ENCODE measurements at places on chromosomes 6 and 20.
A peak's percentile ranks its signal among the peaks of the same experiment; 100 is the strongest.

GRCh38 chr20:54227241-54227640 lies 19.4 kb downstream of the PFDN4 start:
- DNase-seq, result no peak

GRCh38 chr6:87152526-87152955 lies 2.8 kb upstream of the ZNF292 start:
- DNase-seq, result no peak

DNA sequence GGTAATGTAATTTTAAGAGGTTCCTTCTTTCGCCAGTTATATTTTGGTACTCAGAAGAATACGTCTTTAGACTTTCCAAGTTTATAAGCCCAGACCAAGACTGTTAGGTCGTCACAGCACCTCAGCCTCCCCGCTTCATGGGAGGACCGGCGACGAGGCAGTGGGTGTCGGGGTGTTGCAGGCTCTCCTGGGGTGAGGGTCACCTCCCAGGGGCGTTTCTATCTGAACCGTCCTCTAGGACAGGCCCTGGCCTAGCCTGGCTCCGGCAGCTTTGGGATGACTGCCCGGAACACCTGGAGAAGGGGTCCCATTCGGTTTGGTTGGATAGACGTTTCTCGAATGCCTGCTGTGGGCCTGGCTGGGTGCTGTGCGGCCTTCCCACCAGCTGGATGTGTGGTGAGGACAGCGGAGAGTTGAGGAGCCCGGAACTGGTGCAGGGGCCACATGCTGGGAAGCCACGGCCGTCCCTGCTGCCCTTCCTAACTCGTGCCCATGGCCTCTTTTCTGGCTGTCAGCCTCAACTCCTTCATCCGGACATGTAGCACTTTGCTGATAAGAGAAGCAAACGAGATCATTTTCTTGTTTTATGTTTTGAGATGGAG lies 1.1 kb downstream of the OSBPL2 start:
- DNase-seq, result no peak

DNA sequence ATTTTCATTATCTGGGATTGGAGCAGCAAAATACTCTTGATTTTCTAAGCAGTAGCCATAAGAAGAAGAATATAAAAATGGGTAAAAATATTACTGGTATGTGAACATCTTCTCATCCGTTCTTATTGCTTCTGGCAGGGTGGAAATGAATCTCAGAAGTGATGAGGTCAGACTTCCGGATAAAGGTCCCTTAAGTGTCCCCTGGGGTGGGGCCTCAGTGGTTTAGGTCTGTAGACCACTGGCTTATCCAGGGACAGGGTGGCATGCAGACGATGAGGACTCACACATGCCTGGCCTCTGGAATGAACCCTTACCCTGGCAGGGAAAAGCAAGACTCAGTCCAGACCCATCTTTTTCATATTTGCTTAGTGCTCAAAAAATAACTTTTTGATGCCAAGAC lies 143.3 kb downstream of the UST start:
- no peak for DNase-seq

- no peak for DNase-seq
Observed at GRCh38 chr6:167996424-167997199, 859 bp upstream of the KIF25 start.

DNA sequence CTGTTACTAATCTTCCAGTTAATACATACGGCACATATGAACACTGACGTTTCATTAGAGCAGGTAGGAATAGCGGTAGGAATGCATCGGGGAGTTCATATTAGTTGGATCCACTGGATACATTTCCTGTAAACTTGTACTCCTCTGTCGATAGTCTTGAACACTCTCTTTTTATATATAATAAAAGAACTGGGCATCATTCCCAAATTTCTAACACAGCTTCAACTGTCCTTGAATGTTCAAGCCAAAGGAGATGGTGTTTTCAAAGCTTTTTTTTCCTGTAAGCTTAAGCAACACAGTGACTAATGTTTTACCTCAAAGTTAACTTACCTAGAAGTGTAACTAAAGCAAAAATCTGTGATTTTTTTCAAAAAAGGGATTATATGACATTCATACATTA lies 195.3 kb downstream of the UTRN start:
- DNase-seq, result no peak

GRCh38 chr6:145112711-145113148 lies 622.6 kb downstream of the EPM2A start:
- DNase-seq, result no peak

DNA sequence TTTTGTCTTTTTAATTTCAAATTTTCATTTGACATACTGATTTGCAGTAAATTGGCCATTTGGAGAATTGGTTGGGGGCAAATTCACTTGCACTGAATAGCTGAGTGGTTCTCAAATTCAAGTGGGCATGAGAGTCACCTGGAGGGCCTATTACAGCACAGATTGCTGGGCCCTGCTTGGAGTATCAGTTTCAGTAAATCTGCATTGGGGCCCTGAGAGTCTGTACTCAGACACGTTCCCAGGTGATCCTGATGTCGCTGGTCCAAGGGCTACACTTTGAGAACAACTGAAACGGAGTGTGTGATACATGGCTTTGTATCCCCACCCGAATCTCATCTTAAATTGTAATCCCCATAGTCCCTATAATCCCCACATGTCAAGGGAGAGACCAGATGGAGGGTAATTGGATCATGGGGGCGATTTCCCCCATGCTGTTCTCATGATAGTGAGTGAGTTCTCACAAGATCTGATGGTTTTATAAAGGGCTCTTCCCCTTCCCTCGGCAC lies 115.9 kb downstream of the KLHL32 start:
- no peak for DNase-seq

DNA sequence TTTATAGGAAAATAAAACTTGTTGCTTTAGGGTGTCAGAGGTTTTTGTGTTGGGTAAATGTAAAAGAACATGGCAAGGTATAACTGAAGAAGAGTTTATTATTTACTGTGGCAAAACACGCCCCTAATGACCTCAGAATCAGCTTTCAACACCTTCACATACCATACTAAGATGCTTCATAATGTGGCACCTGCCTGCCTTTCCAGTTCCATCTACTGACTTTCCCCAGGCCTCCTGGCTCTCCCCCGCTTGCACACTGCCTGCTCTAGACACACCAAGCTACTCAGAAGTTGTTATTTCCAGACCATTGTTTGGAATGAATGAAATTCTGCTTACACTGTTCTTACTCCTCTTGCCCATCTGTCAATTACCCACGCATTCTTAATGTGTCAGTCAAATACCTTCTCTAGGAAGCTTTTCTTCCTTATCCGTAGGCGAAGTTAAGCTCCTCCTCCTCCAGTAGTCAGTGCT lies 1.8 kb downstream of the TIAM2 start:
- DNase-seq, result no peak

GRCh38 chr20:57211406-57211805 lies 55.0 kb downstream of the BMP7 start:
- DNase-seq, result no peak

DNA sequence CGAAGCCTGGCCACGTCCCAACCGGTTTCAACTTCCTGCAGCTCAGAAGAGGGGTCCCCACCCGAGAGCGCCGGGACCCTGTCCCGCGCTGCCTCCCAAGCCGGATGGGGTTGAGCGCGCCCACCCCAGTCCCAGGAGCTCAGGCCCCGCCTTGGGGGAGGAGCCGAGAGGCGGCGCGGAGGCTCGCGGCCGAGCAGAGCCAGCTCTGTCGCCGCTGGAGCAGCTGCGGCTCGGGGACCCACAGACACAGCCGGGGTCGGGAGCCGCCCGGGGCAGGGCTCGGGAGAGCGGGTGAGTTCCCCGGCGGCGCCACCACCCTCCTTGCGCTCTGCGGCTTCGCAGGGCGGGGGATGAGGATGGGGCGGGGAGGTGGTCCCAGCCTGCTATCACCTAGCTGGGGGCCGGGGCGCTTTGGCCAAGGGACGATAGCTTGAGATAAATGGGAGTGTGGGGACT lies at the start of gene PPP1R16B:
Gene PPP1R16B (plus strand): TSS at position 196 of the 456 bp plus-strand sequence. CDS start 30,229 bp downstream, outside the sequence.
- DNase-seq, result peak; percentile 85

GRCh38 chr6:152975204-152975915 lies 7.5 kb downstream of the FBXO5 start:
- DNase-seq, result no peak

- DNase-seq, result no peak
Observed at GRCh38 chr6:40285996-40286395, 301.2 kb downstream of the LRFN2 start.

- DNase-seq, result no peak
Observed at GRCh38 chr6:136658711-136659110, 108.5 kb upstream of the MAP7 start.

DNA sequence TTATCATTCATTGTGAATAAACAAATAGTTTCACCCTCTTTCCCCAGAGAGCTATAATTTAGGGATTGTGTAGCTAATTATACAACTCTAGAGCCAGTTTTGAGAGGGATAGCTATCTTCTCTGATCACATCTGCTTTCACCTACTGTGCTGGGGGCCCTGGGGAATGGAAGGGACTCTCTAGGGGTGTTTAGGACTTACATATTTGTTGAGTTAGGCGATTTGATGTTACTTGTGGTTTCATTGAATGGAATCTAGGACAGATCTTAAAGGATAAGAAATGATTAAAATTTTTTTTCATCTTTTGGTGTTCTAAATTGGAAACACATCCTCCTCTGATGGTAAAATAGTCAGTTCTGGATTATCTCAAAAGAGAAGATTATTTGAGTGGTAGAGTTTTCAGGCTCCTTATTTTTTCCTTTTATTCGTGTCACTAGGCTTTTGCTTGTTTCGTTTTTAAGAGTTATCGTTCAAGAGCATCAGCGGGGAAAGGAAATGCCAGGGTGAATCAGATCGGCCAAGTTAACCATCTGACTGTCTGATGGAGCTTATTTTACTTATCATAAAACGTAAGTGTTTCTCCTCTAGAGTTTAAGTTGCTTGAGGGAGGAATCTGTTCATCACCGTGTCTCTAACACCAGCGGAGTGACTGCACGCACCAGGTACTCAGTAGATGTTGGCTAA lies 236.7 kb downstream of the FARS2 start:
- DNase-seq, result no peak

GRCh38 chr6:106727480-106728149 lies 98.2 kb downstream of the QRSL1 start:
- DNase-seq, result no peak

DNA sequence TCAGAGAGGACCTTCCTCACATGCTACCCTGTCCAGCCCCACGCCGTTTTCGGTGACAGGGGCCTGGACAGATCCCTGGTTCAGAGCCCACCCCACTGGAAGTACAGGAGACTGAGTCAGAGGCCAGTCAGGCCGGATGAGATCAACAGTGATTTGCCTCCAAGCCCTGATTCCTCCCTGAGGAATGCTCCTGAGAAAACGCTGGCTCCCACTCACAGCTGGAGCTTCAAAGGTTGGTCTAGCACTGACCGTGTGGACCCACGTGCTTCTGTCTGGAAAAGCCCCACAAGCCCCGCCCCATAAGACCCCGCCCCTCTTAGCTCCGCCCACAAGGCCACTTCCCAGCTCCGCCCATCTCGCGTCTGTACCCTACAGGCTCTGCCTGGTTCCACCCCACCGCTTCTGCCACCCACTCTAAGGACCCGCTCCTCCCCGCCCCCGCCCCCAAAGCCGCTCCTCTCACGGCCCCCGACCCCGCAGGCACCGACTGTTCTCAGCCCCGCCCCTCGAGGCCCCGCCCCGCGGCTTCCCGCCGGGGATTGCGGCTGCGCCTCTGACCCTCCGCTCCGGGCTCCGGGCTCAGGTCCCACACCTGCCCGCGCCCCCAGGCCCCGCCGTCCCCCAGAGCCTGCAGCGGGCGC lies 64.9 kb upstream of the BHLHE23 start:
- DNase-seq, result no peak

DNA sequence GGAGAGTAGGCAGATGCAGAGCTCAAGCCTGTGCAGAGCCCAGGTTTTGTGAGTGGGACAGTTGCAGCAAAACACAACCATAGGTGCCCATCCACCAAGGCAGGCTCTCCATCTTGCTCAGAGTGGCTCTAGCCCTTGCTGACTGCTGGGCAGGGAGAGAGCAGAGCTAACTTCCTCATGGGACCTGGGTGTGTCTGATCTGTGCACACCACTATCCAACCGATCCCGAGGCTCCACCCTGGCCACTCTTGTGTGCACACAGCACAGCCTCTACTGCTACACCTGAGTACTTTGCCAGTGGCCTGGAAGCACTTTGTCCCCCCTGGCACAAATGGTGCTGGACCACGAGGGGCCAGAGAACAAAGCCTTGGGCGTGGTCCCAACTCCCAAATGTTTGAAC lies 7.9 kb upstream of the DEFB125 start:
- no peak for DNase-seq

DNA sequence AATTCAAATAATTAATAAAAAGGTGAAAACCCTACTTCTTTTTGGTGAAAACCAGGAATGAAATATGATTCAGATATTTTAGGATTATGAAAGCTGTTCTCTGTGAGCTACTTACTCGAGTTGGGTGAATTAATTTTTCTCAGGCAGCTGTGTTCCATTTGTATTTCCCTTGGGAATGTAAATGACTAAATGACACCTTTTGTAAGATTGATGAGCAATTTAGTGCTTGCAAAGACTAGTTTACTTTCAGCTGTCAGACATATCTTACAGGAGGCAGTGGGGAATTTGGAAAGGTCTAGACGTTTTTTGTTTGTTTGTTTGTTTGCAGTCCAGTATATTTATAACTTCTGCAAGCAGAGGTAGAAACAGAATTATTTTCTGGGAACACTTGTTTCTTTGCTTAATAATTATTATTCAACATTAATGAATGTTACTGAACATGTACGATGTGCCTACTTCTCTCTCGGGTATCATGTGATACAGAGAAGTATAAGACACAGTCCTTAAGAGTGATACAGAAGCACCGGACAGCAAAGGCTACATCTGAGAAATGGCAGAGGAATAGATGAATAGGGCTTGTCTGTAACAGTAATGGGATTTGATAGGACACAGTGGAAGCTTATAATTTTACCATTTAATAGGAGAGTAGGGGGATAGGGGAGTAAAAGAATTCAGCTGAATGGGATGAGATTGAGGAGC lies 91.3 kb downstream of the AKAP7 start:
- DNase-seq, result no peak

- DNase-seq, result no peak
Observed at GRCh38 chr20:16975682-16976081, 227.5 kb downstream of the OTOR start.

- no peak for DNase-seq
Observed at GRCh38 chr6:121042766-121043165, 291.5 kb downstream of the TBC1D32 start.

- DNase-seq, result peak; percentile 36
Observed at GRCh38 chr6:29531668-29532067, 27.9 kb downstream of the UBD start.

- no peak for DNase-seq
Observed at GRCh38 chr20:47175493-47175892, 181.0 kb downstream of the ZMYND8 start.

- no peak for DNase-seq
Observed at GRCh38 chr6:63121166-63121565, 90.1 kb upstream of the FKBP1C start.
